ENCODE measurements at places on chromosomes 2 and 18.

DNA sequence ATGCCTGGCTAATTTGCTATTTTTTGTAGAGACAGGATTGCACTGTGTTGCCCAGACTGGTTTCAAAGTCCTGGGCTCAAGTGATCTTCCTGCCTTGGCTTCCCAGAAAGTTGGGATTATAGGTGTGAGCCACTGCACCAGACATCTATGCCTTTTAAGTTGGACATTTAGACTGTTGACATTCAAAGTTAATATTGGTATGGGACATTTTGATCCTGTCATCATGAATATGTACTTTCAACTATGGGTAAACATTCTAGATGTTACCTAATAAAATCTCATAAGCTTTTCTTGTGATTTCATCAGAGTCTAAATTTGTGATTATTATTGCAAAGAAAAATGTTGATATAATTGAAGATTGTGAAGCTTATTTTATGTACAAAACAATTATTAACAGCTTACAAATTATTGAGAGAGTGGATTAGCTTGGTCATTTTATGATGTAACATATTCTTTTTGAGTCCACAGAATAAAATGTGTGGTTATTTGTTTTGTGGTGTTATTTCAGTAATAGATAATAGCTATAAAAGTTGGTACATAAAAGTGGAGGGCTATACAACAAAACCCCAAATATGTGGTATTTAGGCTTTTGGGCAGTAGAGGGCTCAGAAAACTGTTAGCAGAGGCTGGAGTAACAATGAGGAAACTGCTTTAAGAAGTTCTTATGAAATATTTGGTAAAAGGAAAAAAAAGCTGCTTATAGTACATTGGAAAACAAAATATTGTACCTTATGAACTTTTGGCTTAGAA, 41.4 kb downstream of the STARD6 start:
- no peak for DNase-seq

GRCh38 chr2:167383610-167384194, 495.4 kb downstream of the XIRP2 start:
- DNase-seq: no peak

- no peak for DNase-seq
Observed at GRCh38 chr2:133975676-133976428, 278.0 kb upstream of the MGAT5 start.

- no peak for DNase-seq
Observed at GRCh38 chr2:176246331-176246730, 22.9 kb upstream of the MTX2 start.

GRCh38 chr2:83757329-83757728, 701.8 kb downstream of the SUCLG1 start:
- no peak for DNase-seq

DNA sequence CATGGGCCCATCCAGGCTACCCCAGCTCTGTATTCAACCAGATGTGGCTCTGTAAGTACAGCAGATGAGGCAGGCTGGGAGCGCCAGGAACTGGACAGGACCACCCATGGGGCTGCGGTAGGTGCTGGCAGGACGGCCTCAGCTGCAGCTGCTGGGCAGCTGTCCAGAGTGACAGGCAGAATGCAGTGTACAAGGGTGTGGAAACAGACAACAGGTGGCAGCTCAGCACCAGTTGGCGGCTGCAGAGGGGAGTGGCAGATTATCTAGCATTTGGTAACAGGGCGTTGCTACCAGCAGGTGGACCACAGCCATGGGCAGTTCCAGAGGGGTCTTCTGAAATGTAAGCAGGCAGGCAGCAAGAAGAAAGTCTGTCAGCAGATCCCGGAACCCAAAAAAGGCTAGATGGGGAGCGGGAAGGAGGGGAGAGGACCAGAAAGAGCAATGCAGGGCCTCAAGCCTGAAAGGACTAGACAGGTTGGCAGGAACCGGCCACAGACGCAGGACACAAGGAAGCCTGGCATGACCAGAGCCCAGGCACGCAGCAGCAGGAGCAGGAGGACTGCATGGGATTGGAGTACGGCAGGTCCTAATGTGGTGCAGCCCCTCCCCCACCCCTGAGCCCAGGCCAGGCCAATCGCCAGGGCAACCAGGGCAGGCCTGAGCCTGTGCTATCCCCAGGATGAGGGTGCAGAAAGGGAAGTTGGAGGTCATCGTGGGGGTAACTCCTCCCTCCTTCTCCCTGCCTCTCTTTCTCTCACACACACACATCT, 24.7 kb downstream of the PKDCC start:
- DNase-seq: no peak

DNA sequence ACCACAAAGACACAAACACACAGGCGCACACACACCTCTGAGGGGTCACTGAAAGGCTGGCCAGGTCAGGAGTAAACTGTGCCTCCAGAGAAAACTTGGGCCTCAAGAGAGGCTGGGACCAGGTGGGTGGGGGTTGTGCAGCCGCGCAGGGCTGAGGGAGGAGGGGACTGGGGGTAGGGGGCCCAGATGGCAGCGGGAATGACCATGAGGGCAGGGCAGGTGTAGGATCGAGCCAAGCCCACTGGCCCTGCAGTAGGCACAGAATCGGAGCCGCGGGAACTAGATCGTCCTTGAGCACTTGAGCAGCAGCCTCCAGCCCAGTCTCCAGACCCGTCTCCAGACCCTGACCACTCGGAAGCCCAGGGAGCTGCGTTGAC, 36.8 kb downstream of the ANKMY1 start:
- no peak for DNase-seq

DNA sequence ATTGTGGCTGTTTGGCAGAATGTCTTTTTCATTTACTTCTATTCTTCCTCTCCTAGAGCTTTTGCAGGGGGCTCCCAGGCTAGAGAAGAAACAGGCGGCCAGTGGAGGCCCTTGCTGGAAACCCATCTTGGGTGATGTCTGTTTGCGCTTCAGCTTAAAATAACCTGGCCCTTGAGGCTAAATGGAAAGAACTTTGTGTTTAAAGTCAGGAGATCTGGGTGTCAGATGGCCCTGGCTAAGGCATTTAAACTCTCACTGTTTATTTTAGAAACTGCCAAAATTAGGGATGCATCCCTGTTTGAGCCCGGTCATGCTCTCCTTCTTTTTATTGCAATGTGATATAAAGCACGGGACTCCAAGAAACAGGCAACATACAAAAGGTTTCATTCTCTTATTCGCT, 118.4 kb upstream of the RMP24 start:
- no peak for DNase-seq

DNA sequence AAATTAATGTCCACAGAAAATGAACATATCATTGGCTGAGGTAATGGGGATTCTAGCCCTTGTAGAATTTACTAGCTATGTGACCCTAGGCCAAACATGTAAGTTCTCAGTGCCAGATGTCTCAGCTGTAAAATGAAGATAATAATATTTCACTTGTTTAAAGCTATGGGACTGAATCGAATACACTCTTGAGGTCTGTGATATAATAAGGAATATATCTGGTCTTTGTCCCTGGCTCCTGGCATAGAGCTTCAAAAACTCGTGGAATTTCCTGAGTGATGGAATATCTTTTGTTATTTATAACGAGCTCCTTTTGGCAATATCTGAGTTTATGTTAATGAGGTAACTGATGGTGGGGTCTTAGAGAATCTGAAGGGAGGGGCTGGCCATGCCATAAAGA, 201.4 kb upstream of the CYP26B1 start:
- DNase-seq: no peak

DNA sequence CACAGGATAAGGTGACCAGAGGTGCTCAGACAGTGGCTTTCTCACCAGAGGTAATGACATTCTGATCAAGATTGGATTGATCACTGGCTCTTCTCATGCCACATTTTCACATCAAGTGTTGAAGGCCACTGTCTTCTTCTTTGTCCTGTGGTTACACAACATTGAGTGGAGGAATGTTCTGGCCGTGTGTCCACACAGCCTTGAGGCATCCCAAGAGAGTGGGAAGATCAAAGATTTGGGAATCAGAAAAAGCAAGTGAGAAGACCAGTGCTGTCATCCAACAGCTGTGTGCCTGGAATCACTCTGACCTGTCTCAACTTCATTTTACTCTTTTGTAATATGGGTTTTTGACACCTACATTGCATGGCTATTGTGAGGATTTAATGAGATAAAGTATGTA, 67.4 kb downstream of the IL1R2 start:
- DNase-seq: no peak

Data from dorsolateral prefrontal cortex (tissue), 122 donors.